ENCODE measurements at places on chromosomes 7 and 10.

GRCh38 chr7:149569025-149569725 lies 71.6 kb upstream of the ZNF746 start:
- DNase-seq: no peak

DNA sequence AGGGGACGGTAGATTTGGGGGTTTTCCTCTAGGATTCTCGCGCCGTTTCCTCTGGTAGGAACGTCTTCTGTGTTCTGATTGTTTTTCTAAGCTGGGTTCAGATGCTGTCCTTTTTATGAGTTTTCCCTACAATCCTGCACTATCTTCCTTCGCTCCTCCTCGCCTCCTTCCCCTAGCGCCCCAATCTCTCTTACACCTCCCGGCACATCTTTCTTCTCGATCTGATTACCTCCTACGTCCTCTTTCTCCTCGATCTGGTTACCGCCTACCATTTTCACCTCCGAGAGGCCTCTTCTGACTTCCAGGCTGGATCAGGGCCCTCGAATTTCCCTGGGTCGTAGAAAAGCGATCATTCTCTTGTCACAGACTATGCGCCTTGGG lies 413 bp downstream of the BUD31 start:
- no peak for DNase-seq

DNA sequence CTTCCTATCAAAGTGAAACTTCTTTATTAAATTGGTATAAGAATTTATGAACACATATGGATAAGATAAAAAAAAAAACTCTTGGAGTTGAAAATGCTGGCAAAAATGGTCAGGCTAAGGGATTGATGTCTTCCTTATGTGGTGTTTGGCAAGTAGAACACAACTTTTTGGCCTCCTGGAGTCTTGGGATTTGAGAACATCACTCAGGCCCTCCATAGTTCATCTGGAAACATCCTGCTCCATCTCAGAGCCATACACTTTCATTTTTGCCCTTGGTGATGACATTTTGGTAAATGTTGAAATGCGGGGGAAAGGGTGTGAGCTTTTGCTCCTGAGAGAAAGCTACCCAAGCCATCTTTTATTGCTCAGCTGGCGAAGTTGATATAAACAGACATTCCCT lies 27.5 kb upstream of the BTBD16 start:
- no peak for DNase-seq

- no peak for DNase-seq
Observed at GRCh38 chr7:151426904-151427704, 12.8 kb downstream of the CRYGN start.

DNA sequence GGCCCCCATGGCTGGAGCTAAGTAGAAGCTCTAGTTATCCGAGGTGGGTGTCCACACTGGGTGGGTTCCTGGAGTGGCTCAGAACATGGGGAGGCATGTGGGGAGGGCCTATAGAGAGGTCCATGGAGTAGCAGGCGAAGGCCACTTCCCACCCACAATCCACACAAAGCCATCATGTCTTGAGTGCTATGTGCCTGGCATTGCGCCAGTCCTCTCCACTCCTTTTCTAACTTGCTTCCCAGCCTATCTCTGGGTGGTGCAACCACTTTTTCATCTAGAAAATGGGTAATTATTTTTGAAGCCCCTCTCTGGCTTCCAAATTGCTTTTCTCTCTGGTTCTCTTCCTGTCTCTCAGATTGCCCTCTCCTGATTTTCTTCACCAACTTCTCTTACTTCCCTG lies 263.6 kb downstream of the PHTF2 start:
- no peak for DNase-seq
